ENCODE measurements at places on chromosomes 3 and 15.

DNA sequence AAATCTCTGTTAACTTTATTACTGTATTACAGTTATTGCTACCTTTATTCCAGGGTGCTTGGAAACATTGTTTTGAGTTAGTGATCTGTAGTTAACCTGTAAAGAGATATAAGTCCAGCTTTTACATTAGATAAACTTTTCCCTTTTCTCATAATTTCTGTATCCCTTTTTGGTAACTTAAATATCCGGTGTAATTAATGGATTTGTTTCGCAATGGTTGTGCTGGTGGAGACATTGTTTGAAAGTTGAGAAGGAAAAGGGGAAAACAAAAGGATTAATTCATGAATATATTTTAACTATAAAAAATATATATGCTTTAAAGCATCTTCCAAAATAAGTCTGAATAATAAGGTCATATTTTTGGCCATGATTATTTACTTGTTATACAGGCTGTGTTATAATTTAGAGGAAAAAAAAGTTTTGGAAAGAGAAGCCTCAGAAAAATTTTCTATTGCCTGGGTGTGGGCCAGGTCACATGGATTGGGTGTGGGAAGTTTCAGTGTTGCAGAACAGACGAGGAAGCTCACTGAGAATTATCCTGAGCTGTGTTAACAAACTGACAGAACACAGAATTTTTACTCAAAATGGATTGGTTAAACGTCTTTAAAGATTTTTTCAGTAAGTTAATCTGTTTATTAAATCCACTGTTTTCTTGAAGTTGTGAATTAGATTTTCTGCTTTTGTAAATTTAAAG lies 27.7 kb upstream of the IL20RB start:
- no peak for DNase-seq

DNA sequence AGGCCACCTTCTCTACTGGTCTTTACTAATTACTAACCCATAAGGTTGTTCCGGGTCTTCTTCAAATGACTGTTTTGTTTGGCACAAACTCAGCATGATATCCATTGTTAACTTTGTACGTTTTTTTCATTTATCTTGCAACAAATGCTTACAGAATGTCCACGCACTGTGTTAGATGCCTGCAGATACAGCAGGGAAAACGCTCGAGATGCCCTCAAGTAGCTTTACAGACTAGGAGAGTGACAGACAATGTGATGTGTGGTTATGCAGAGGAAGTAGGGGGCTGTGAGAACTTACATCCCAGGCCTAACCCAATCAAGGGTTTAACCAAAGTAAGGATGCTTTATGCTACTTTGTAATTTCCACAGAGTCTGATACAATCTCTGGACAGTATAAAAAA lies 949 bp upstream of the RFC4 start:
- no peak for DNase-seq

DNA sequence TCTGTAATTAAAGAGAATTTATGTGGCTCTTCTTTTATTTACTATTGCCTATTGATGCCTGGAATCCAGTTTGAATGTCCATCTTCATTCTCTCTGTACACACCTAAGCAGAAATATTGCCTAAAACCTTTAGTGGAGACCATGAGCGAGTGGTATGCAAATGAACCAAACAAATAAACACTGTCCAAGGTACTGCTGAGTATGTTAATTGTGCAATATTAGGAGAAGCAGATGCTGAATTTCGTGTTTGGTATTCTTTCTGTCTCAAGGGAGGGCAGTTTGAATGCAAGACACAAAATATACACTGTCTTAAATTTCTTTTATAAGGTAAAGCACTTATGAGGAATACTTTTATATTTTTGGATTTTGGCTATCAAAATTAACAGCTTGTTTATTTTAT lies 440.9 kb downstream of the RBMS3 start:
- no peak for DNase-seq

GRCh38 chr3:146425341-146425740 lies 44.0 kb downstream of the PLSCR2 start:
- no peak for DNase-seq

Measured in activated CD8-positive, alpha-beta memory T cell treated with anti-CD3 and anti-CD28 coated beads for 1 hour (primary cell).